D341Med (cell line): ENCODE measurements at places on chromosomes 3 and 15.

DNA sequence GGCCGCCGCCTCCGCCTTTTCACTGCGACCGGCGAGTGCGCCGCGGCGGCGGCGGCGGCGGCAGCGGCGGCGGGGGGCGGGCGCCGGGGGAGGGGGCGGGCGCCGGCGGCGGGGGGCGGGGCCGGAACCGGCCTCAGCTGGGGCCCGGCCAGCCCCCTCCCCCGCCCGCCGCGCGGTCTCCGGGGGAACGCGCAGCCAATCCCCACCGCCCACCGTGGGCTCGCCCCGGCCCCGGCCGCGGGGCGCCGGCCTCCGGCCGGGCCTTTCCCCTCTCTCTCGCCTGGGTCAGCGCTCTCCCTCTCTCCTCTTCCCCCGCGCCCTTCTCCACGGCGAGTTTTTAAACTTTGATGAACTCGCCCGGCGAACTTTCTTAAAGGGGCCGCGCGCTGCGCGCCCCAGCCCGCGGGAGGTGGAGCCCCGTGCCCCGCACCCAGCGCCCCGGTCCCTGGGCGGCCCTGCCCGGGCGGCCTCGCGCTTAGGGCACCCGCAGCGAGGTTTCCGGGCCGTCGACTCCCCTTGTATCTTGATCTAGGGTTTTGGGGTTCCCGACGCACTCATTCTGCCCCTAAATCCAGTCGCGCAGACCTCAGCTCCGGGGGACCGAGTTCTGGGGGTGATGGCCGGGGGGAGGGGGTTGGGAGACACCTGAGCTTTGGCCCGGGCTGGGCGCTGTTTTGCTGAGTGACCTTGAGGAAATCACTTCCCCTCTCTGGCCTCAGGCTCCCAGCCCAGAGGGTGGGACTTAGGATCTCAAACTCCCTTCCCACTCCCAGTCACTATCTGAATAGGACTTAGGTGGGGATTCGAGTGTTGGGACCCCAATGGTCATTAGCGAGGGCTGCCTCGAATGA is at the start of gene RBPMS2:
RBPMS2 (minus strand) TSS at position 39 of the 851 bp plus-strand sequence. CDS start 270 bp downstream, outside the sequence.
- DNase-seq = peak; percentile 70

GRCh38 chr3:108546247-108546646 is 35.9 kb upstream of the MYH15 start:
- no peak for DNase-seq

GRCh38 chr3:168068346-168068745 is 27.4 kb downstream of the GOLIM4 start:
- DNase-seq = no peak

DNA sequence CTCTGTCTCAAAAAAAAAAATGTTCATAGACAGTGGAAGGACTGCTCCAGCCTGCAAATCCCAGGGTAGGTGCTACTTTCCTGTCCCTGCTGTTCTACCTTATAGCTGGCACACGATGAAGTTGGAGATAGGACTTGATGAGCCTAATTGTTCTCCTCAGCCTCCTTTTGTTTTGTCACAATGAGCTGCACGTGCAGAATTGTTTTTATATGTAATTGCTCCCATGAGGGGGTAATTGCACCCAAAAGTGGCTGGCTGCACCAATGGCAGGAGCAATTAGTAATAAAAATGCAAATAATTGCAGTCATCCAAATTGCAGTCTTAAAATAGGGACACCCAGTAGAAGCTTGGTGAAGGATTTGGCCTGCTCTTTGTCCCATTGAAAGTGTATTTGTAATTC is 63.0 kb upstream of the PFN2 start:
- DNase-seq = no peak

- no peak for DNase-seq
These were observed 6.9 kb upstream of the NFKBIZ start for GRCh38 chr3:101842245-101842934.

GRCh38 chr3:146306656-146307455 is 56.0 kb upstream of the PLSCR4 start:
- no peak for DNase-seq

DNA sequence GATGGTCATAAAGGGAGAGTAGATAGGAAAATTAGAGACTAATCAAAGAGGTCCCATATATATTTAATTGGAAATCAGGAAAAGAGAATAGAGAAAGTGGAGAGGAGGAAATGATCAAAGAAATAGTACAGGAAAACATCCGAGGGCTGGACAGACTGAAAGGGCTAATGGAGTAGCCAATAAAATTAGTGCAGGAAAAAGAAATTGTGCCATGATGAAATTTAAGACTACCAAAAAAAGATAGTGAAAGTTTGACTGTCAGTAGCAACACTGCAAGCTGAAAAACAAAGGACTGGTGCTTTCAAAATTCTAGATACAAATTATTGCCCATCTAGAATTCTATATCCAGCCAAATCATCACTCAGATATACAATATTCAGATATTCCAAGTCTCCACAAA is 36.3 kb downstream of the SLC27A2 start:
- DNase-seq = no peak

GRCh38 chr3:171503817-171504216 is 43.6 kb upstream of the TNIK start:
- no peak for DNase-seq

GRCh38 chr15:85588677-85589076 is 206.0 kb downstream of the KLHL25 start:
- no peak for DNase-seq

- DNase-seq = no peak
These were observed 8.3 kb downstream of the SOX14 start for GRCh38 chr3:137772214-137772955.

DNA sequence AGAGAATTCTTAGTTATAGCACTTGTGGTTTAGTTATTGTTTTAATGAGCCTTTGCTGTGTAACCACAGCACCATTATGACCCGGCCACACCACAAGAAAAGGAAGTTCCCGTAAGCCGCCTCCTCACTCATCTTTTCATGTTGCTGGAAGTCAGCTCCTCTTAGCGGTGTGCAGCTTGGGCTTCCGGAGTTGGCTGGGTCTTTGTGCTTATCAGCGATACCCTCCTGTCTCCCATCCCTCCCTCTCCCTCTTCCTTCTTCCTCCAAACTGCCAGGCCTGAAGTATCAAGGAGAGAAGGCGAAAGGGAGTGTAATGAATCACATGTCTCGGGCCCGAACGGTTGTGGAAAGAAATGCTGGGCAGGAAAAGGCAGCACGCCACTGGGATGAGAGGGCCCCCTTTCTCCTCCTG is 353.5 kb downstream of the MCTP2 start:
- DNase-seq = no peak

DNA sequence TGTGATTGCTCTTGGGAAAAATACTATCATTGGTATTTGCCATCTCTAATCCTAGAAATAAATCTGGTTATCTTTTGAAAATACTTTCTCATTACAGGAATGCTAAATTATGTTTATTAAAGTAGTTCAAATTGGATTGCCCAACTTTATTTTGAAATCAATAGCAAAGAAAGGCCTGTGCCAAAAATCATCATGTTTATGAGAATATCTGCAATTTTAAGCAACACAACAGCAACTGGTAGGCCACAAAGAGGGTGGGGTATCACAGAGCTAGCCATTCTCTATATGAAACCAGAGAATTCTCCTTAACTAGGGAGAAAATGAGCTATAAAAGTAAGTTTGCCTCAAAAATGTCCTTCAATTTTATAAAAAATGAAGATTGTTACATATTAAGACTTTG is 11.9 kb upstream of the TM4SF19 start:
- no peak for DNase-seq

GRCh38 chr3:126433496-126434263 is 39.0 kb downstream of the CFAP100 start:
- no peak for DNase-seq

DNA sequence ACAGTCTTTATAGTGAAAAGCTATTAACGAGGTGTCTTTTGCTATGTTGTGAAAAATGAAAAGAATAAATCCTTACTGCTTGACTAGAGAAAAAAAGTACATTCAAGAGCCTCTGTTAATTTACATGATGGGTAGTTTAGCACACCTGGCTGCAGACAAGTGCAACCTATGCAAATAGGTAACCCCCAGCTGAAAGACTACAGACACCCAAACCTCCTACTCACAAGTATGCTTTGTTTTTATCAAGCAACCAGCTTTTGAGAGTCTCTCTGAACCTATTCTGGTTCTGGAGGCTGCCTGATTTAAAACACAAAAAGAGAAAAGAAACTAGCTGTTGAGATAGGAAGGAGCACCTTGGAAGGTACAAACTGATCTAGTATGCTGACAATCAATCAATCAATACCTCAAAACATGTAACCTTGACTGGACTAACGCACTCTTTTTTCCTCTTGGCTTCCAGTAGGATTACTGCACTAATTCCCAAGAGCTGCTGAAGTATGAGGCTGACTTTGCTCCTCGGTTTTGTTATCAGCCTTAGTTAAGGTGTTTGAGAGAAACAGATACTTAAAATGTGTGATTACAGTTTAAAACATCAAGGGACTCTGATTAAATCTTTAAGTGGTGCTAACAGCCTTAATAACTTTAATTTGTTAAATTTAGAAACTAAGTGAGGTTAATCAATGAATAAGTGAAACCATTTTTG is 63.6 kb downstream of the OSBPL10 start:
- DNase-seq = no peak

DNA sequence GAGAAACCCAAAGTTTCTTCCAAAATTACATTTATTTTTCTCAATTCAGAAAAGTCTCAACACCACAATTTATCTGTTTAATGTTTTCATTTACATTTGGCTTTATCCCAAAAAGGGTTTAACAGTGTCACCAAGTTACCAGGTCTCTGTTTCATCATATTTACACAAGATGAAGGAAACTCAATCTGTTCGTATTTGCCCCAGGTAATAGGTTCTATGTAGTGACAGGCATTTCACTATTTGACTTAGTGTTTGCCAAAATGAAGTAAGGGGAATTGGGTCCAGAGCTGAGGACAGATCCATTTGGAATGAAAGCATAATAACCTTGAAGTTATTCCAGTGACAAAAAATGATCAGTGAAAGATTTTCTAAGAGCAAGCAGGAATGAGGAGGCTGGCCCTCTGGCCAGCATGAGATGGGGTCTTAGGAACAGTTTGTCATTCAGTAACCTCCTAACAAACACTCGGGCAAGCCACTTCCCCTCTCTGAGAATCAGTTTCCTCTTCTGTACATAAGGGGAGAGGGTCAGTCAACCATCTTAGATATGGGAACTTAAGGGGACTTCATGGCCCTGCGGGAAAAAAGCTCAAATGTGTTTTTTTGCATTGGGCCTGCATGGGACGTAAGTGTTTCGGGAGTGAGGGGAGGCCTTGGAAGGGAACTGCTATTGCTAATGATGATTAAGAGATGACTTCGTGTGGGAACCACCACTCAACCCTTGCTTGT is 31.8 kb downstream of the UMPS start:
- no peak for DNase-seq

- DNase-seq = no peak
These were observed 3.8 kb upstream of the ZNF620 start for GRCh38 chr3:40502034-40502433.

- no peak for DNase-seq
These were observed 141.3 kb downstream of the ADAM10 start for GRCh38 chr15:58608129-58608590.

DNA sequence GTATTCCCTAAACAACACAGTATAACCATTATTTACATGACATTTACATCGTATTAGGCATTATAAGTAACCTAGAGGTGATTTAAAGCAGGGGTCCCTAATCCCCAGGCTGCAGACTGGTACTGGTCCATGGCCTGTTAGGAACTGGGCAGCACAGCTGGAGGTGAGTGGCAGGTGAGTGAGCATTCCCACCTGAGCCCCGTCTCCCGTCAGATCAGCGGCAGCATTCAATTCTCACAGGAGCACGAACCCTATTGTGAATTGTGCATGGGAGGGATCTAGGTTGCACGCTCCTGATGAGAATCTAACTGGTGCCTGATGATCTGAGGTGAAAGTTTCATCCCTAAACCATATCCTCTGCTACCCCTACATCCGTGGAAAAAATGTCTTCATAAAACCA is 138.2 kb downstream of the ATP10A start:
- no peak for DNase-seq

GRCh38 chr15:95557226-95558046 is 773.1 kb upstream of the NR2F2 start:
- no peak for DNase-seq

GRCh38 chr3:97954228-97954827 is 17.9 kb downstream of the RIOX2 start:
- no peak for DNase-seq

DNA sequence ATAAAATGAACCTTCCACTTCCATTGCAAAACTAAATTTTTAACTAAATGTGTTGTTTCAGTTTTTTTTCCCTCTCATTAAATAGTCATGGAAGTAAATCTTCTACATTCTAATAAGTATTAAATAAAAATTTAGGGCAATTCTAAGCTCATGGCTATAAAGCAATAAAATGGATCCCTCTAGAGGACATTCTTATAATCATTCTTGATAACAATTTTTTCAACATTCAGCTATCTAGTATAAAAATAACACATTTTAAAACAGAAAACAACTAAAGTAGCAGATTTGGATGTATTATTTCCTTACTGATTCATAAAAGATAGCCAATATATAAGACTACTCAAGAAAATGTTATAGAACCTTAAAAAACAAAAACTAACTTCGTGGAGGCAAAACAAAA is 393.1 kb downstream of the PLOD2 start:
- DNase-seq = no peak

DNA sequence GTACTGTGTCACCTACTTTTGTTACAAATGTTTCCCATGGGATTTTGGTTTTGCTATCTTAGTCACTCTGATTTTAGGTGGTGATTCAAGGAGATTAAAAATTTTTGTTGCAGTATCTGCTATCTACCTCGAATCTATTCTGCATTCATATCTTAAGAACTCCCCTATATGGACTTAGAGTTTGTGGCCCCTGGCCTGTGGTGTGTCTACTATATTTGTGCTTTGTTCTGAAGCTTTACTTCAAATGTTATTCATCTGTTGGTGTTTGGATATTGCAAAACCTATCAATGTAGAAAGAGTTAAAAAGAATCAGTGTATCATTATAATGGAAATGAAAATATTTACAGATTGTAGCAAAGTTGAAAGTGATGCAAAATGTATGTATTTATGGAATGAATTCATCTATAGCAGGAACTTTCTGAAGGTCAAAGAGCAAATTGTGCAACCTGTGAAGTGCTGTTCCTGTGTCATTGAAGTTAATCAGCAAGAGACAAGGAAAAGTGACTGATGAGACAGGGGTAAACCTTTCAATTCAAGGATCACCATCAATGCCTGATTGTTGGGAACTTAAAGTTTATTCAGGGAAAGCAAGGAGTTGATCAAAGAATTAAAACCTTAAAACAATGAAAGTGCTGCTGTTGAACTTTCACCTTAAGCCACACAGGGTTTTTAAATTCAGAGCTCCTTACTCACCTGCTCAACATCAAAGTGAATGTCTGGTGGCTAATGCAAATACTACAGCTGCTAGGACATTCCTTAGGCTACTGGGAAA is 71.0 kb downstream of the SLMAP start:
- no peak for DNase-seq

GRCh38 chr15:91891788-91892345 is 38.4 kb downstream of the SLCO3A1 start:
- DNase-seq = no peak

DNA sequence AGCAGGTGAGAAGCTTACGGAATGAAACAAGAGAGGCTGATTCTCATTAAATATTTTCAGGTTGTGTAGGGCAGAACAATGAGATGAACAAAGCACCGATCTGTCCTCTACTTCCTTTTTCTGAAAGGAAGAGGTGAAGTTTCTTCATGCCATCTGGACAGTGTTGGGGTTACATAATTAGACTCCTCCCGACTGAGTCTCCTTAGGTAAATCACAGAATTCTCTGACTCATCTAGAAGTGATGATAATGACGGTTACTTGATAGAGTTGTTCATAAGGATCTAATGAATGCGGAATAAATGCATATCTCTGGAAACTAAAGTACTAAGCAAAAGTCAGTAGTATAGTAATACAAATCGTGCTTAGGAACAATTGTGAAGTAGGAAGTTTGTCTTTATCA is 21.2 kb downstream of the CRTC3 start:
- DNase-seq = no peak
